ENCODE measurements at places on chromosomes 11 and 22.
A peak's percentile ranks its signal among the peaks of the same experiment; 100 is the strongest.

GRCh38 chr11:123695231-123695630 is 40.8 kb upstream of the SCN3B start:
- DNase-seq: no peak

DNA sequence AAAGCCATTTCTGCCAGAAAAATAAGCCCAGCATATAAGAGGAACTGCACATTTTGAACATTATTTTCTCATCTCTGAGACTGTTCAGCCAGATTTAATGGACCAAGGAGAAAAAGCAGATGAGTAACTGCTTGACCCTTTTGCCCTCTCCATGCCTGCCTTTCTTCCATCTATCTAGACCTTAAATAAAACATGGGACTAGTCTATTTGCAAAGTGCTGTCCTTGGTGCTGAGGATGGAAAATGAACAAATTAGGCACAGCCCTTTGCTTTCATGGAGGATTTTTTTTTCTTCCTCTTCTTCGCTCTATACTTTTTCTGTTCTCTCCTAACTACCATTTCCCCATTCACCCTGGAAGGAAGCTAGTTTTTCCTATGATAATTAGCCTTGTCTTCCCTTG is 361.3 kb downstream of the GRM5 start:
- DNase-seq: peak; percentile 46

DNA sequence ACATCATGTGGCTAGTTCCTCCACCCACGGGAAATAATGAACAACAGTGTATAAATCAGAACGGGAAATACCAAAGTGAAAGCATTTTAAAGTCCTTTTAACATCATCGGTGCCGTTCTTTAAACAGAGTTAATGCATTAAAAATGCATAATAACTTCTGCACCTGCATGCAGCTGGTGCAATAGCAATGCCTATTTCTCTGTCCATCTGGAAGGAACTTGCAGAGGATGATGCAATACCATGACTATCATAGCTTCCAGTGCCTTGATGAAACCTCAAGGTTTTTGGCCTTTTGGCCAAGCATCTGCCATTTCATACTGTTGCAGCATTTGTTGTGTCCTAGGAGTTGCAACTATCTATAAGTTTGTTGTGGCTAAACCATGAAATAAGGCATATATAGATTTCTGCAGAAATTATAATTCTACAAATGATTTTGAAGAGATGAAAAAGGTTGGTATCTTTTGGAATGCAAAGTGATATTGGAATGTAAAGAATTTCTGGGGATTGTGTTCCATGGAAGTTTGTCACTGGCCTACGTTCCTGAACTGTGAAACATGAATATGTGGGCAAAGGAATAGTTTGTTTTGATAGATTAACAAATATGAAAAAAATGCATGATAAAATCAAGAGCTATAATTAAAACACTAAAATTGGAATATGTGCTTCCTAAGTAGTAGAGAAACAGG is 9.8 kb upstream of the EIF3F start:
- peak; percentile 63 for DNase-seq

GRCh38 chr11:83119216-83119615 is 37.7 kb upstream of the PCF11 start:
- peak; percentile 75 for DNase-seq

- DNase-seq: peak; percentile 94
Measured at GRCh38 chr11:68855205-68855981, 13.7 kb upstream of the CPT1A start.

GRCh38 chr11:46363031-46363407 is 15.8 kb downstream of the DGKZ start:
- no peak for DNase-seq

DNA sequence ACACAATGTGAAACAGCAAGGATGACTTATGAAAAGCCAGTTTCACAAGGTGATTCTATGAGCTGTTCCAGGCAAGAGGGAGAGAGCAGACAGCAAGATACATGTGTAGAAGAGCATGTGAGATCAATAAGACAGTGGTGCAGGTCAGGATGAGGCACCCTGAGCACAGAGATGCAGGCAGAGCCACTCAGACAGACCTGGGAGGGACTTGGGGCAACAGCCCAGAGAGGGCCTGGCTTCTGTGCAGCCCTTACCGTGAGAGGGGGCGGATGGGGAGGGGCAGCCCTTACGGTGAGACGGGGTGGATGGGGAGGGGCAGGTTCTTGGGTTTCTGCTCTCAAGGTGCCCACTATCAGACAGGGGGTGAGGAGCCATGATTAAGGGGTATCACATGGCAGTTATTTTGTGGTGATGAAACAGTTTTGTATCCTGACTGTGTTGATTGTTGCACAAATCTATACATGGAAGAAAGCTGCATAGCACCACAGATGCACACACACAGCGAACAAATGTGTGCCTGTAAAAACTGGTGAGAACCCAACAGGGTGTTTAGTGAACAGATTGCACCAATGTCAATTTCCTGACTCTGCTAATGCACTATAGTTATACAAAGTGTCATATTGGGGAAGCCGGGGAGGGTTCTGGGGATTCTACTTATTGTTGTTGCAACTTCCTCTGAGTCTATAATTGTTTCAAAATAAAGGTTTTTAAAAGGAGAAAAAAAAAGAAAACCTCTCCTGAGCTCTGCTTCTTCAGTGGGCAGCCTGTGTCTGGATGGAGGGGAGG is 5.2 kb upstream of the C22orf42 start:
- DNase-seq: no peak

DNA sequence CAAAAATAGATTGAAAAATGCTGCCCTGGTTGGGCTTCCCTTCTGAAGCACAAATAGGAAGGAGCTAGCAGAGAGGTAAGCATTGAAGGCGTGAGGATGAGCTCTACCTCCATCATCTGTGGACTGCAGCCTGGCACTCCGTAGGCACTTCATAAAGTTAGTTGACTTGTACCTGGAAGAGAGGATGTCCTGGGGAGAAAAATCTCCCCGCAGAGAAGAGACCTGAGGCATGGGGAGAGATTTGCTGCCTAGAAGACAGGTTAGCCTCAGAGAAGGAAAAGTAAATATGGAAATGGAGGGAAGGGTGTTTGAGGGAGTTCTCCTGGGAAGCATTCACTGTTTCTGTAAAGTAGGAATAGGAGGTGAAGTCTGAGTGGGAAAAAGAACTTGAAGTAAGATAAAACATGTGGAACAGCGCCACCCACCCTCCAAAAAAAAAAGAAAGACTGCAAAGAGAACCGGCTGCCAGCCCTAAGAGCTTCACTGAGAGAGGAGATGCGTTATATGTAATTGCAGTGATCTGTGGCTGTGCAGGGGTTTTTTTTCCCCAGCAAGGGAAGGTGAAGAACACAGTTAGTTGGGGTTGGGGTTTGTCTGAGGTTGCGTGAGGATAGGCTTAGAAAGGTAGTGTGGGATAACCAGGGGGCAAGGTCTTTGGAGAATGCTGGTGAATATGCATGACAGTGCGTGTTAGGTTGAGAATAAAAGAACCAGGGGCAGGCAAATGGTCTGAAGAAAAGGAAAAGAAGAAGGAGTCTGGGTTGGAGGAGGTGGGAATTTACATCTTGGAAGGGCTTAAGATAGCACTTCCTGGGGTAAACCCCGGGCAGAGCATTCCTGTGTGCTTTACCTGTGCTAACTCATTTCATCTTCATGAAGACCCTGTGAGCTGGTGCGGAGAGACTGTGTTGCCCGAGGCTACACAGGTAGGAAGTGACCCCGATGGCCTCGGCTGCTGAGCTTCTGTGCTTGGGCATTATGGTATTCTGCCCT is 16.0 kb downstream of the TNRC6B start:
- DNase-seq: peak; percentile 41

DNA sequence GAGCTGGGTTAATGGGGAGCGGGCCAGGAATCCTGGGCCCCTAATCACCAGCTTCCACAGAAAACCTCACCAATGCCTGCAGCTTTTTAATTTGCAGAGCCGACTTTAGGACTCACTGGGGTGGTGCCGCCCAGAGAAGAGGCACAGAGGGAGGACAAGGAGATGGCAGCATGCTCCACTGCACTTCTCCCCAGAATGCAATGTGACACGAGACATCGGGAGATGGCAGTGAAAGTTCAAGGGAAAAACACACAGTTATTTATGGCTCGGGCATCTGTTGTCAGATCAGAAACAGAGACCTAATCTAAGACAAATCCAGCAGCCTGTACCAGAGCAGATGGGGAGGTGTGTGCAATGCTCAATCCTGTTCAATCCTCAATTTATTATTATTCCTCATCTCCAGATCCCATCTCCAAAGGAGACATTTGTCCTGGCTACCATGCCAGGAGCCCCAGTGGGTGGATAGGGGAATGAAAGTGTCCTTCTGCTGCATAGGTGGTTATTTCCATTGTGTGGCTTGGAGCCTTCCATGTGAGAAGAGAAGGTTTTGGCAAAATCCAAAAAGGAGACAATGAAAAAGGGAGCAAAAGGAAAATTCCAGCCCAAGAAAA is 250.0 kb downstream of the NXPE2 start:
- no peak for DNase-seq

GRCh38 chr11:117179048-117179999 is 781 bp downstream of the SIDT2 start:
- DNase-seq: peak; percentile 62

DNA sequence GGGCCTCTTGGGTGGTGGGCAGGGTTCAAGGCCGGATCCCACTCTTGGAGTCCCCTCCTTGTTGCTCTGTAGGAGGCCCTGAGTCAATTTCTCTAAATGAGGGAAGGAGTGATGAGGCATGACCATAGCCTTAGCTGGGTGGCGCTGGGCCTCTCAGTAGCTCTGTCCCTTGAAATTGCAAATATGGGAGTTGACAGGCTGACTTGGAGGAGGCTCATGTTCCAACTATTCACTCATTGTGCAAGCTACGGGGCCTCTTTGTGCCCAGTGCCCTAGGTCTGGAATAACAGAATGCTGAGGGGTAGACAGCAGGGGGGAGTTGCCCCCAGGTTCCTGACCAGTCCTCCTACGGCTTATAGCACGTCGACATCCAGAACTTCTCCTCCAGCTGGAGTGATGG is 8.0 kb downstream of the SELENOM start:
- no peak for DNase-seq

DNA sequence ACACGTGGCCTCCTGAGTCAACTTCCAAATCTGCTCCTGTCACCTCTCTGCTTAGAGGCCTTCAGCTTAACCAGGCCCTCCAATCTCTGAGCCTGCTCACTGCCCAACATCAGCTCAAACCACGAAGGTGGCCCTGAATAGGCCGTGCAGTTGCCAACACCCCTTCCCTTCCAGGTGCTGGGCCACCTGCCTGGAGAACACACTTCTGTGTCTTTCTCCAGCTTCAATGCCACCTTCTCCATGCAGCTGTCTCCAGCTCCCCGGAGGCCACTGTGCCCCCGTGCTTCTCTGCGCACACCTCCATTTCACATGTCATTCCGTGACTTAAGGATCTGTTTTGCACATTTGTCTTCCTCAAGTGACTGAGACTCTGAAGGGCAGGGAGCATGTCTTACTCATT is 5.3 kb downstream of the RELA start:
- DNase-seq: no peak

- no peak for DNase-seq
Measured at GRCh38 chr11:66484806-66485380, 4.7 kb downstream of the DPP3 start.

All from OCI-M1 (cell line).